ENCODE measurements at places on chromosomes 12 and 14.

DNA sequence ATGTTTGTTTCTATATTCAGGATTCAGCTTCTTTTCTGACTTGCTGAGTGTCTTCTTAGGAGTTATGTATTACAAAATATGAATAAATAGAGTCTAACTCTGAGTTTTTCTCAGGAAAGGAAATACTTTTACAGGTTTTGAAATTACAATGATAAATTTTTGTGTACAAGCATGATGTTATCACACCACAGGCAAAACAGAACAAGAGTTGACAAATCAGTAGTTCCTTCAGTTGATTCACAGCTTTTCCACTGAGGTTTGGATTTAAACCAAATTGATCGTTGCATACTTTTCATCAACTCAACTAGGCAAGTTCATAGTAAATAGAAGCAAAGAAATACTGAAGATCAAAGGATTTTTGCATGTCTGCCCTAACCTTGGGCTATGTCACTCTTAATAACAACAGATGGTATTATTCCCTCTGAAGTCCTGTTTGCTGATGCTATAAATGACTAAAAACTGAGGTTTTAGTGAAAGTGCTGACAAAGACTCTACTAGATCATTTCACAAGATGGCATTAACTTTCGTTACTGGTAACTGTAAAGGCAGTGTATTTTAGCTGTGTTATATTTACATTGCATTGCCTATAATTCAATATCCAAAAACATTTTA, 520.2 kb downstream of the FLRT2 start:
- no peak for DNase-seq

DNA sequence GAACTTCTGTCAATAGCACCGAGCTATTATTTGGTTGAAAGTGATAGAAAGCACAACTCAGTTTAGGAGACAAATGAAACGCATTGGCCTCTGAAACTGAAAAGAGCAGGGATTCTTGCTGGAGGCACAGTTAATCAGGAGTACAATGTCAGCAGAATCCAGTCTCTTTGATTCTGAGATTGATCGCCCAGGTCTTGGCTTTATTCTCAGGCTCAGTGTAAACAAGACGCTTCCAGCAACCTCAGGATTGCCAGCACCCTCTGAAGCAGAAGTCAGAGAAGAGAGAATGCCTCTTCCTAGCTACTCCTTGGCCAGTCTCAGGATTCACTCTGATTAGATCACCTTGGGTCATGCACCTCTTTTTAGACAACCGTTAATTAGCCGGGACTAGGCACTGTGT, 11.8 kb upstream of the OTUB2 start:
- DNase-seq = no peak

DNA sequence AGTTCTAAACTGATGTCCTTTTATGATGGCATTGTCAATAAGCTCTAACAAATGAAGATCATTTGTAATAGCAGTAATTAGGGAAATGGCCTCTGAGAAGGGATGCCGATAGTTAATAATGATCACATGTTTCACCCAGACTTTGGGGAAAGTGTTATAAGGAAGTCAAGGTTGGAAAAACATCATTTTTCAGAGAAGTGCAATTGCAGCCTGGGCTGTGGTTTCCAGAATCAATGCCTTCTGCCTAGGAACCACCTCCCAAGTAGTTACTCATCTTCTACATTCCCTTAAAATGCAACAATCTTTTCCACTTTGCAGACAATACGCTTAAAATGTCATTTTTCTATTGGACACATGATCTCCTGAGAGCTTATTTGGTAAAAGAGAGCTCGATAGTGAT, 879 bp downstream of the EDDM3A start:
- DNase-seq = no peak

- no peak for DNase-seq
These were observed 177.6 kb downstream of the PDZRN4 start for GRCh38 chr12:41365653-41366171.

DNA sequence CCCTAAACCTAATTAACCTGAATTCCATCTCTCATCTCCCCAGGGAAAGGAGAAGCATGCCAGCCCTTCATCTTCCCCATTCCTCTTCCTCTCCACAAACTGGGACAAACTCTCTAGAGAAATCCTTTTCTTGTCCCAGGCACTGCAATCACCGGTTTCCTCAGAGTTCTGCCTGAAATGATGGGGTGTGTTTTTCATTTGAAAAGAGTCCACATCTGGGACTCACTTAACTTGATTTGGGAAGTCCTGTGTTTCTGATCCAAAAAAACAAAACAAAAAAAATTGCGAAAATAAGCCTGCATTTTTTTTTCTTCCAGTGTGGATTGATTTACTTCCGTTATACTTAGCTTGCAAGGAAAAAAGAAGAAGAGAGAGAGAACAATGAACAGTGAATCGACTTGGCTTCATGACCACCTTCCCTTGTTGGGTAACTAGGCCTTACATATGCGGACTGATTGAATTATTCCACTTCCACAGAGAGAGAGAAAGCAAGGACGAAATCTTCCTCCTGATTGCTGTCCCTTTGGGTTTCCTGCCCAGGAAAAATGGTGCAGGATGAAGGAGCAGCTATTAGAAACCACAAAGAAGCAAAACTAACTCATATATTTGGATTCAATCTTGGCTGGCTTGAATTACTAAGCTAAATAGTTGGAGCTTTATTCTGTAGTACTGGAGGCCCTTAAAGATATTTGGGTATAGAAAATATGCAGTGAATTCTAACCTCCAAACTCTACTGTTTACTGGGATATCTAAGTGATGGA, 506.2 kb upstream of the TBX3 start:
- no peak for DNase-seq

- DNase-seq = no peak
These were observed 110.2 kb upstream of the SLC38A4 start for GRCh38 chr12:46936042-46936441.

DNA sequence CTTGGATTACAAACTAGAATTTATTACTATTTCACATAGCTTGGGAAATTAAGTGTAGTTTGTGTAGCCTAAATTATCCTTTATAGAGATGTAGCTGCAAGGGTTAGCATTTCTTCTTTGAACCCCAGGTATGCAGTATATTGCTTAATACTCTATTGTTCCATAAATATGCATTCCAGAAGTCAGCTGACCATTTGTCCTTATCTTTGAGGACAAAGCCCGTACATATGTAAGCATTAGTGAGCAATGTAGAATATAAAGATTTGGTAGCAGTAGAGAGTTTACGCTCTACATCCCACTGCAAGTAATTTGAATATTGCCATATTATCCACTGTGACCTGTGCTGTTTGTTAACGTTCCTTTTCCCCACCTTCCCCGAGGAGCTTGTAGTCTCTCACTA, 26.9 kb downstream of the PPM1A start:
- no peak for DNase-seq

GRCh38 chr12:125057708-125058107, 7.5 kb upstream of the AACS start:
- no peak for DNase-seq

- DNase-seq = no peak
These were observed 30.6 kb downstream of the SCAF11 start for GRCh38 chr12:45959728-45960127.

- no peak for DNase-seq
These were observed 31.5 kb downstream of the MEG3 start for GRCh38 chr14:100857233-100857922.

GRCh38 chr12:80843969-80844368, 93.8 kb downstream of the LIN7A start:
- DNase-seq = no peak

GRCh38 chr12:131380965-131381705, 329.8 kb upstream of the SFSWAP start:
- no peak for DNase-seq

DNA sequence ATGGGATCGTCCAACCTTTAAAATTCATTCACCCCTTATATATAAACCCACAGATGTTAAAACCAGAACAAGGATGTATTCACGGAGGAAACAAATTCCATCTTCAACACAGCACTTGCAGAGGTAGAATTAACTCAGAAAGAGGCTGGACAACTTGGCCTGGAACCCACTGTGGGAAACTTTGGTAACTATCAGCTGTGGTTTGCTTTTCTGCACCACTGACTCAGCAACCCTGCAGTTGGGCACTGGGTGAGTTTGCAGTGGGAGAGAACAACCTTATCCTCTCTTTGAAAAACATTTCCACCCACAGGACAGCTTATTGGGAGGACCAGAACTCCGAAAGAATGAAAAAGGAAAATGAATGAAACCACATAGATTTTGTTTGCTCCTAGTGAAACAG, 66.3 kb downstream of the ZNF664 start:
- no peak for DNase-seq

DNA sequence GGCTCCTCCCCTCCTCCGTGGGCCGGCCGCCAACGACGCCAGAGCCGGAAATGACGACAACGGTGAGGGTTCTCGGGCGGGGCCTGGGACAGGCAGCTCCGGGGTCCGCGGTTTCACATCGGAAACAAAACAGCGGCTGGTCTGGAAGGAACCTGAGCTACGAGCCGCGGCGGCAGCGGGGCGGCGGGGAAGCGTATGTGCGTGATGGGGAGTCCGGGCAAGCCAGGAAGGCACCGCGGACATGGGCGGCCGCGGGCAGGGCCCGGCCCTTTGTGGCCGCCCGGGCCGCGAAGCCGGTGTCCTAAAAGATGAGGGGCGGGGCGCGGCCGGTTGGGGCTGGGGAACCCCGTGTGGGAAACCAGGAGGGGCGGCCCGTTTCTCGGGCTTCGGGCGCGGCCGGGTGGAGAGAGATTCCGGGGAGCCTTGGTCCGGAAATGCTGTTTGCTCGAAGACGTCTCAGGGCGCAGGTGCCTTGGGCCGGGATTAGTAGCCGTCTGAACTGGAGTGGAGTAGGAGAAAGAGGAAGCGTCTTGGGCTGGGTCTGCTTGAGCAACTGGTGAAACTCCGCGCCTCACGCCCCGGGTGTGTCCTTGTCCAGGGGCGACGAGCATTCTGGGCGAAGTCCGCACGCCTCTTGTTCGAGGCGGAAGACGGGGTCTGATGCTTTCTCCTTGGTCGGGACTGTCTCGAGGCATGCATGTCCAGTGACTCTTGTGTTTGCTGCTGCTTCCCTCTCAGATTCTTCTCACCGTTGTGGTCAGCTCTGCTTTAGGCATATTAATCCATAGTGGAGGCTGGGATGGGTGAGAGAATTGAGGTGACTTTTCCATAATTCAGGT, at the start of gene PSEN1:
Gene PSEN1 (plus strand): TSS at position 121 of the 839 bp plus-strand sequence. CDS start 11,513 bp downstream, outside the sequence.
- DNase-seq = peak; percentile 97

DNA sequence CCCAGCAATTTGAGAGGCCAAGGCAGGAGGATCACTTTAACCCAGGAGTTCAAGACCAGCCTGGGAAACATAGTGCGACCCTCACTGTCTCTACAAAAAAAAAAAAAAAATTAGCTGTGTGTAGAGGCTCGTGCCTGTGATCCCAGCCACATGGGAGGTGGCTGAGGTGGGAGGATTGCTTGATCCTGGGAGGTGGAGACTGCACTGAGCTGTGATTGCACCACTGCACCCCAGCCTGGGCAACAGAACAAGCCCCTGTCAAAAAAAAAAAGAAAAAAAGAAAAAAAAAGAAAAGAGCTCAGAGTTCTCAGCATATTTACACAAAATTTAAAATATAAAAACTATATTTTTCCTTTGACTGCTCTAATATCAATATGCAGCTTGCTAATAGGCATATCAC, 260.8 kb downstream of the SYT1 start:
- no peak for DNase-seq

DNA sequence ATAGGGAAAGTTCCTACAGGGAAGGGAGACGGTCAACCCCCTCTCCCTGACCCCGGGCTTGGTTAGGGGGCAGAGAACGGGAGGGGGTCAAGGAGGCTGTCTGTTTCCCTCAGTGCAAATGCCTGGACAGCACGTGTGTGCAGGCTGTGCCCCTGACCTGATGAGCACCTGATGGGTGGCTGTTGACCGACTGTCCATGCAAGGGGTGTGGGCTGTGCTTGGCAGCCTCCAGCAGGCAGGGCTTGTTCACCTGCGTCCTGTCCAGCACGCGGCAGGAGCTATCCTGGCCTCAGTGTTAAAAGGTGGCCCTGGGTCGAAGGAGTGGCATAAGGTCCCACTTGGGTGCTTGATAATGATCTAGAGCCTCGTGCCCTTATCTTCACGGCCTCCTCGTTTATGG, 221.0 kb downstream of the CACNA1C start:
- DNase-seq = no peak

- no peak for DNase-seq
These were observed 317.5 kb upstream of the KITLG start for GRCh38 chr12:88897723-88898122.

GRCh38 chr12:64036414-64036813, 185.7 kb downstream of the KICS2 start:
- DNase-seq = no peak

GRCh38 chr14:76812093-76812421, 625 bp downstream of the ANGEL1 start:
- no peak for DNase-seq

GRCh38 chr14:26846388-26846787, 248.6 kb upstream of the NOVA1 start:
- DNase-seq = no peak

- no peak for DNase-seq
These were observed 292.0 kb downstream of the RPAP3 start for GRCh38 chr12:47413806-47414205.

DNA sequence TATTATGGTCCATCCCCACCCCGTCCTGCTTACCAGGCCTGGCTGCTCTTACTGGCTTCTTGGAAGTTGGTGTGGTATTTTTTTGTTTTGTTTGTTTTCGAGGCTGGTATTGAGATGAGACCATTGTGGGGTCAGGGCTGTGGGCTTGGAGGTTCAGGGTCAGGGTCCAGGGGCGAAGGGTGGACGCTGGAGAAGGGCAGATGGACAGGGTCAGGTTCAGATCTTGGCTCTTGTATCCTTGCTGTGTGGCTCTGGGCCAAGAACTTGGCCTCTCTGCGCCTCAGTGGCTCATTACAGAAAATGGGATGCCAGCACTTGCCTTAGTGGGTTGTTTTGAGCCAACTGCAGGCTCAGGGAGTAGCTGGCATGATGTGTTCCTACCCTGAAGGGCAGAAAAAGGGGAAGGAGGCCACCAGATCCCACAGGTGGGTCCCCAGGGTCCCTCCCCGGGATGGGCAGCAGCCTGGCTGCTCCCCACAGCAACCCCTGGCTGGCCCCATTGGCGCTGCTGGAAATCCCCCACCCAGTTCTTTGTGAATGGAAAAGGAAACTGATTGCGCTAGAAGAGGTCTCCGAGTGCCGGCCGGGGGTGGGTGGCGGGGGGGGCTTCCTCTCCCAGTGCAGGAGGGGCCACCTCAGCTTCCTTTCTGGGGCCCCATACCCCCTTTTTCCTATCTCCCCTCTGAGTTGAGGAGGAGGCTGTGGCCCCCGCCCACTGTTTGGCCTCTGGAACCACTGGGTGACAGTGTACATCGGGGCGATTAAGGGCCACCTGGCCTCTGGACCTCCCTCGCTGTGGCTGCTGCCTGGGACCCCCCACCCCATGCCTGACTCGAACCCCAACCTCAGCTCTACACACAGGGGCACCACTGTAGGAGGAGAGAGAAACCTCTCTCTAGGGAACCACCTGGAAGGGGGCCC, 25.0 kb downstream of the SH2B3 start:
- peak; percentile 64 for DNase-seq

- no peak for DNase-seq
These were observed 63.8 kb downstream of the FAR2 start for GRCh38 chr12:29212682-29213403.

- no peak for DNase-seq
These were observed 394.1 kb downstream of the C12orf75 start for GRCh38 chr12:105724641-105725040.

All from stimulated activated CD4-positive, alpha-beta T cell treated with anti-CD3 and anti-CD28 coated beads, Interleukin-4, amount 100 ng/mL, for 4 hours (primary cell).